PC-3 (cell line): ENCODE measurements at places on chromosomes 3 and 15. TPM values are rescaled to one million over a fixed set of nuclear protein-coding genes. Genes with fewer than 3 reads are reported as not detected.
A peak's percentile ranks its signal among the peaks of the same experiment; 100 is the strongest.

The AGBL1 gene
- total RNA-seq, result not detected in 2 replicates

DNA sequence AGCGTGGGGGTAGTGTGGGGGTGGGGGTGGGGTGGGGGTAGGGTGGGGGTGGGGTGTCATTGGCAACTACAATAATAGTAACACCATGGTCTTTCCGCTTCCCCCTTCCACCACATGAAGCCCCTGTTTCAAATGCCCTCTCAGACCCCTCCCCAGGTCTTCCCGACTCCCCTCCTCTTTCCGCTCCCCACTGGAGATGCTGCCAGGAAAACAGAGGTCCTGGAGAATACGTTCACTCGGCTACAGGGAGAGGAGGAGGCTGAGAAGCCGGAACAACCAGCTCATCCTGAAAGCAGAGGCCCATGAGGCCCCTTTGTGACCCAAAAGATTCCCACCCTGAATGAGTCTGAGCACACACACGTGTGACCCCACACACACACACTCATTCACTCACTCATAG lies 75.4 kb downstream of the CPN2 start:
- peak; percentile 15 for DNase-seq

The ELL3 gene
- 15.0 and 35.8 TPM in 2 replicates for total RNA-seq

The MRAS gene
- 2.8 and 5.3 TPM in 2 replicates for total RNA-seq

- no peak for DNase-seq
Measured at GRCh38 chr3:115666920-115667737, 43.8 kb downstream of the GAP43 start.

GRCh38 chr15:96043591-96044171 lies 286.8 kb upstream of the NR2F2 start:
- no peak for DNase-seq

The KIF7 gene
- 18.8 and 27.2 TPM in 2 replicates for total RNA-seq

The CDV3 gene
- total RNA-seq, result 81.4 and 90.6 TPM in 2 replicates

DNA sequence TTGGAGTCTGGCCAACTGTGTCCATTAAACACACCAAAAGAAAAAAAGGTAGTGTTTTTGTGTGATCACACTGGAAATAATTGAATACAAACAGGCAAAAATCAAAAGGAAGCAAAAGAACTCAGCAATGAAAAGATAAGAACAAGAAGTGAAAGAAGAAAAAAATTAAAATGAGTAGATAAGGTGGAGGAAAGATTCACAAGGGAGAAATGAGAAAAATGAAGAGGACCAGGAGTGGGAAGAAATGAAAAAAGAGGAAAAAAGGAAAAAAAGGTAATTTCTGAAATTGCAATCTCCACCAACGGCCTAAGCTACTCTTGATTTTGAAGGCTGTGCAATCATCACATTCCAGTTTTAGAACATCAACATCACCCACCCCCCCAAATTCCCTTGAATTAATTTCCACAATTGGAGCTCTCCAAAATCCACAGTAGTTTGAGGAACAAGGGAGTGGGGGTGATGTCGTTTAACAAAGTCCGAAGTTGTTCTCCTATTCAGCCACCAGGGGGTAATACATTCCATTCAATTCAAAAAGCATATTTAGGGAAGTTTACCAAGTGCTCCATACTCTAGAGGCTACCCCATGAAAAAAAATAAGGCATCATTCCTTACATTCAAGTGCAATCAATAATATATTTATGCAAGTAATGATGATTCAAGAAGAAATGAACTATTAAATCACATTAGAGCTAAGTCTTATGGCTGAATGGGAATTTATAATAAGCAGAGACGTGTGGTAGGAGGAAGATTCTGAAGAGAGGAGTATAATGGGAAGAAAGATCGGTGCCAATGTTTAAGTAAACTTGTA lies 37.4 kb downstream of the ZNF860 start:
- DNase-seq, result peak; percentile 78

- peak; percentile 60 for DNase-seq
Measured at GRCh38 chr3:173938159-173938558, 540.6 kb downstream of the NLGN1 start.

- DNase-seq, result no peak
Measured at GRCh38 chr3:114108137-114108536, 51.6 kb downstream of the QTRT2 start.

DNA sequence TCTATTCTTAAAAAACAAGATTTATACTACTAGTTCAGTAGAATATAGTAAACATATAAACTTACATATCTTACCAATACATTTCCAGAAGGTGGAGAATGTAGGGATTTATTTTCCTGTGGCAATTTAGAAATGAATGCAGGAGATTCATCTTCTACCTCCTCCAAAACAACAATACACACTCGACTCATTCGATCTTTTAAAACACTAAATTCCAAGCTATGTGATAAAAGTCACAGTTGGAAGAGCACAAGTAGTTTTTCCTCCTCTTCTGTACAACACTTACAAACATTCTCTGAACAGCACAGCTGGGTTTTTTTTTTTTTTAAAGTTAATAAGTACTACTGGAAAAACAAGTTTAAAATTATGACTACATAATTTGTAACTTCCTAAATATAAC lies 1.4 kb downstream of the ANKRD28 start:
- DNase-seq, result no peak

- DNase-seq, result no peak
Measured at GRCh38 chr3:104887619-104888018, 479.1 kb upstream of the ALCAM start.

GRCh38 chr3:152300029-152300731 lies 31.5 kb downstream of the MBNL1 start:
- no peak for DNase-seq
